ENCODE measurements at places on chromosomes 3 and 15.
A peak's percentile ranks its signal among the peaks of the same experiment; 100 is the strongest.

DNA sequence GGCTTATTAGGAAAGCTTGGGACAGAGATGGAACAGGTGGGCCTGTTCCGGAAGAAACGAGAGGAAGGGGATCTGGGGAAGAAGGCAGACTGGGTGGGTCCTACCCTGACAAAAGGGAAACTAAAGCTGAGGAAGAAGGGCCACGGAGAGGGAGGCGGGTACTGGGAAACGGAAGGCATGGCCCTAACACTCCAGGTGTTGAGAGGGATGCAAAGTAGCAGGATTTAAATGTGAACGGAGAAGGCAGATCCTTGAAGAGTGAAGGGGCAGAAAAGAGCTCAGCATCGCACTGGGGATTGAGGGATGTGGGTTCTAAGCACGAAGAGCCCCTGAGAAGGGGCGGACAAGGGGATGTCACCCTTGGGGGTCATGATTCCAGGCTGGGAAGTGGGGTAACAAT is 735 bp downstream of the STIMATE start:
- DNase-seq: peak; percentile 21

- no peak for DNase-seq
Observed at GRCh38 chr3:197758512-197758911, 8.8 kb downstream of the FYTTD1 start.

- no peak for DNase-seq
Observed at GRCh38 chr15:31338879-31339557, 12.4 kb downstream of the KLF13 start.

DNA sequence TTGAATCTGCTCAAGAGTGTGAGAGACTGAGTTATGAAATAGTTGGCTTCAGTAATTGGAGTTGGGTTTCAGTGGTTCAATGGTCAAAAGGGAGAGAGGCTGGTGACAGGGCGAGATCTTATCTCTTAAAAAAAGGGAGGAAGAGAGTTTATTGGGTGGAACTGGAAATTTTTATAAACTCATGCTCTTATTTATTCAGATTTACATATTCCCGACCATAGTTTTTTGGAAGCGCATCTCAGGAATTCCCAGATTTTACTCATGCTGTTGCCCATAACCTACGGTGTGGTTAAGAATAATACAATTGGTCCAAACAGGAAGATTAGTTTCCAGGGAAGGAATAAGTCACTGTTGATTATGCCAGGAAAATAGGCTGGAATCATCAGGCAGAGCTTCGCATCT is 41.4 kb downstream of the CD200 start:
- no peak for DNase-seq
